Right renal pelvis (tissue), 4 donors: ENCODE measurements at places on chromosomes 2 and 18.
A peak's percentile ranks its signal among the peaks of the same experiment; 100 is the strongest.

GRCh38 chr2:210842896-210843295, 286.5 kb downstream of the CPS1 start:
- no peak for DNase-seq

DNA sequence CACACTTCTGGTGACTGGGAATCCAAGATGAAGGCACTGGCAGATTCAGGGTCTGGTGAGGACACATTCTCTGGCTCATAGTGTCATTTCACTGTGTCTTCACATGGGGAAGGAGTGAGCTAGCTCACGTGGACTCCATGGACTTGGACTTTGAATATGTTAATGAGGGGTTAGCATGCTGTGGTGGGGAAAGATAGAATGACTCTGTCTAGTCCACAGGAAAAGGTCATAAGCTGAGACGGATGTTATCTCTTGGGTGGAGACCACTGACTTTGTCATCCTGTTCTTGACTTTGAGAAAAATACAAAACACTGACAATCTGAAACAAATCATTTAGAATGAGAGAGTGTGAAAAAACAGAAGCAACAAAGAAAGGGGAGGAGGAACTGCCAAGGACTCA, 145.9 kb downstream of the PIK3C3 start:
- no peak for DNase-seq

DNA sequence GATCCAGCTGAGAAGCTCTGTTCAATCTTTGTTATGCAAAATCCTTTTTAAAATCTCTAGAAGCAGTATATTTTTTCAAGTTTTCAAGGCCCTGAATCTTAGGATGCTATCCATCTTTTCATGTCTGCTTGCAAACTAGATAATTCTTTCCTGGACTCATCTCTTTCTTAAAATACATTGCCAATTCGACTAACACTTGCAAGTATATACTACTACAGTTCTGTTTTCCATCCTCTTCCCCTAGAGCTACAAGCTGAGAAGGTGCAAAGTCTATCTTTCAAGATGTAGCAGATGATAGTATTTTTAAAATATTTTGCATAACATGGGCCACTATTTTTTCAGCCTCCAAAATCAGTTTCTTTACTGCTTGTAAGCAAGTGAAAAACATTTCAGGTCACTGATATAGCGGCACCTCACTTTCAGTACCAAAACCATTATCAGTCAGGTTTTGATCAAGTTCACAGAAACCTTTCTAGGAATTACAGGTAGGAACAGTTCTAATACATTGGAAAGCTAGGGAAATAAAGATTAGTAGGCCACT, 196.4 kb upstream of the CDH20 start:
- DNase-seq, result no peak

GRCh38 chr18:9435041-9435440, 40.3 kb upstream of the RALBP1 start:
- DNase-seq, result no peak

DNA sequence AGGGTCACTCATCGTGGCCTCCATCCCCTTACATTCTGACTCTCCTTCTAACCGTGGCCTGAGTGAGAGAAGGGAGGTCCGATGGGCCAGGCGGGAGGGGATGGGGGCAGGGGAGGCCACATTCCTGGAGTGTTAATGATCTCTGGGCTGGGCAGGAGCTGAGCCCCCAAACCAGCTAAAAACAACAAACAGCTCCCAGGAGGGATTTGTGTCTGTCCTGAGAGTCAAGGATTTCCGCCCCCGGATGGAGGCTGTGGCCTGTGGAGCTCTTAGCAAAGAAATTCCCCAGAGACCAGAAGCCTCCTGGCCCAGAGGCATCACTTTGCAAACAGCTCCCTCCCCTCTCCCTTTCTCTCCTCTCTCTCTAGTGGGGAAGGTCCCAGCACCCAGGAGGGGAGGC, 23.5 kb downstream of the EMX1 start:
- no peak for DNase-seq

- DNase-seq, result no peak
Observed at GRCh38 chr2:190791976-190792575, 88.5 kb upstream of the GLS start.

GRCh38 chr2:172639823-172640222, 83.9 kb downstream of the PDK1 start:
- no peak for DNase-seq

- no peak for DNase-seq
Observed at GRCh38 chr2:159557437-159558034, 58.8 kb downstream of the BAZ2B start.

GRCh38 chr2:58553522-58553921, 312.4 kb upstream of the FANCL start:
- DNase-seq, result no peak

DNA sequence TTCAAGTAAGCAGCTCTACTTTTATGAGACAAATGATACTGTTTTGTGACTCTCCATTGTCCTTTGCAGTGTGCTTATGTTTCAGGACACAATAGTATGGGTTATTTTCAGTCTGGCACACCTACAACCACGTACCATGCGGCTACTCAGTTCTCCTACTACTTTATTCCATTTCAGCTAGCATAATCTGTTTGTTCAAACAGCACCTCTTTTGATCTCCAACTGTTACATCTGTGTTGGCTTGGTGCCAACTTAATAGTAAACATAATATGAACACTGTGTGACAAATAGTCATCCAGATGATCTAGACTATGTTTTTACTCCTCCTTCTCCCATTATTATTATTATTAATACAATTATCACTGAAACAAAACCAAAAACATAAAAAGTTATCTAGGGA, 40.5 kb downstream of the MYO3B start:
- DNase-seq, result no peak

DNA sequence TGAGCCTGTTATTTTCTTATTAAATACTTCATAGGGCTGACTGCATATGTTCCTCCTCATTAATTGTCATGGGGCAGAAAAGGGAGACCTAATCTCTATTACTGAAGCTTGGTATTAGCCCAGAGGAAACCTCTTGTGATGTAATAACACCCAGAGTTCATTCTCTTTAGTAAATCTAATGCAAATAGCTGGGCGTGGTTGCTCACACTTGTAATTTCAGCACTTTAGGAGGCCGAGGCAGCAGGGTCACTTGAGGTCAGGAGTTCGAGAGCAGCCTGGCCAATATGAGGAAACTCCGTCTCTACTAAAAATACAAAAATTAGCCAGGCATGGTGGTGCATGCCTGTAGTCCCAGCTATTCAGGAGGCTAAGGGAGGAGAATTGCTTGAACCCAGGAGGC, 14.7 kb downstream of the DAW1 start:
- no peak for DNase-seq

DNA sequence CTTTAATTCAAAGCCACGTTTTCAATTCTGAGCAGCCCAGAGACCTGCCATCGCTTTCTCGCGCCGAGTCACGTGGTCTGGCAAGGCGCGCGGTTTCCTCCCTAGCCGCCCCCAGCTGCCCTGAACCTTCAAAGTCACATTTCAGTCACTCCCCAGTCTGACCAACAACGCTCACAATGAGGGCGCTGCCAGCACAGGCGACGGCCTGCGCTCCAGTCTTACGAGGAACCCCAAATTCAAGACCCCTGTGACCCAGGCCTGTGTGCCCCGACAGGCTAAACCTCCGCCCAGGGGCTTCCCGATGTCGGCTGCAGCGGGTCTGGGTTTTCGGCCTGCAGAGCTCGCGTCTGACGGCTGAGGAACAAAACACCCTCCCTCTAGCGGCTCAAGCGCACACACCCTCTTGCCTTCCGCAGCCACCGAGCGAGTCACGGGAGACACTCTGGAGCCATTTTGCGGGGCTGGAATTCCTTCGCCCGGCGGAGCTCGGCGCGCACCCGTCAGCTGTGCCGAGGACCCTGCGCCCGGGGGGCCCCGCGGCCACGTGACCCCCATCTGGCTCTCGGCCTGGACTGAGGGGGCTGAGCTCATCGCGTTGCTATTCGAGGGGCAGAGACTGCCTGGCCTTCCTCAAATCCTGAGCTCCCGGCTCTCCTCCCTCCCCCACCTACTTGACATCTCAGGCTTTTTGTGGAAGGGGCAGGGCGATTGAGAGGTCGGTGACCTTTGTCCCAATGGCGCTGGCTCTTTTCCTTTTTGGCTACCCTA, 69.9 kb upstream of the ITGB6 start:
- DNase-seq, result peak; percentile 83

GRCh38 chr2:111523009-111523408, 361.0 kb downstream of the ANAPC1 start:
- no peak for DNase-seq

DNA sequence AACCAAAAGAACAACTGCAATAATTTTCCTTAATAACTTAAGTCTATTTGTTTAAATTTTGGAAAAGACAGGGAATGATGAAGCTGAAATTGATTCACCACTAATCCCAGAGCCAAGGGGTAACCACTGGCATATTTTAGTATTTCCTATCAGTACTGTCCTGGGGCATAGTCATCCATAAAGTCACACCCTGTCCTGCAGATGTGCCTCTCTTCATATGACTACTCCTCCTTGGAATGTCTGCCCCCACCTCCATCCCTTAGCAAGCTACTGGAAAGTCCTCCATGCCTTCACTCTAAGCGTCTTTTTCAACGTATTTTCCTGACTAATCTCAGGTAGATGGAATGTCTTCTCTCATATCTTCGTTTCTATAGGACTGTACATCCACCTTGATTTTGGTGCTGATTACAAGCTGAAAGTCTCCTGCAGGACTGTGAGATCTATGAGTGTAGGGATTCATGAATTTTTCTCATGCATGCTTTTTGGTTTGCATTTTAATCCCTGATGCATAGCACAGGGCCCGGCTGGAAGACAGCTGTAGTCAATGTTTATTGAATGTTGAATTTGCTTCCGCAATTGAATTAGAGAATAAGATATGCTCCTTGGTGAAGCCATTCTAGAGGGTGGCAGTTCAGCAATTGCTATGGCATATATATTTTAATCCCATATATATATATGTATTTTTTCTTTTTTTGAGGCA, 85.6 kb downstream of the MOGAT1 start:
- DNase-seq, result no peak

GRCh38 chr2:26861610-26862224, 13.8 kb downstream of the DPYSL5 start:
- DNase-seq, result no peak

DNA sequence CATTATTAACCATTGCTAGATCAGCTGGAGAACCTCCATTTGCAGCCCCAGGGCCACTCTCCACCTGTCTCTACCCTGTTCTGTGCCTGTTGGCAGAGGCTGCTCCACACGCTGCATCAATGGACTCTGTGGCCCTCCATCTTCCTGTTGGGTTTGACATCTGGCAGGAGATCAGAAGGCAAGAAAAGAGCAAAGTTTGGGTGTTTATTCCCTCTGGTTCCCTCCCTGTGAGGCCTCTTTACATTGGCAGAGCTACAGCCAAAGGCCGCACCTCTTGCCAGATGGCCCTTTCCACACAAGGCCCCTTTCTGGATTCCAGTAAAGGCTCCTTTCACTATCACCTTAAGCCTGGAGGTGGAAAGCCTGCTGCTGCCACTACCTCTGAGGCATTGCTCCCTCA, 110.9 kb upstream of the RND3 start:
- DNase-seq, result no peak

DNA sequence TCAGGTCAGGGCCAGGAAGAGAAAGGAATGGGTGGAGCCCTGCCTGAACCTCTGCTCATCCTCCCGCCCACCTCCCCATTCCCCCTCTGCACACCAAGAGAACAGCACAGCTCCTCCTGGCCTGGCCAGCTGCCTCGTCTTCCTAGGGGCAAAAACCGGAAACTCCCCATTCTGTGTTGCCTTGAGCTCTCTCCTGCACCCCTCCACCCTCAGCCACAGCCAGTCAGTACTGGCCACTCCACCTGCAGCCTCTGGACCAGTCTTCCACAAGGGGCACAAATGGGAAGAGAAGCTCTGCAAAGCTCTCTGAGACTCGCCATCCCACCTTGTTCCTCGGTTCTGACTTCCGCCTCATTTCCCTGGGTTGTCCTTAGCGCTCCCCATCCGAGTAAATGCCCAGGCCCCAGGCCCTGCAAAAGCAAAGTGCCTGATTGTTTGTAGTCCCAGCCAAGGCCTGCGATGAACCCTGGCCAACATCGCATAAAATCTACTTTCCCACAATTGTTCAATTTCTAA, 39.3 kb upstream of the SLC35G4 start:
- DNase-seq, result no peak

- DNase-seq, result no peak
Observed at GRCh38 chr2:85078536-85078935, 54.7 kb upstream of the TCF7L1 start.

DNA sequence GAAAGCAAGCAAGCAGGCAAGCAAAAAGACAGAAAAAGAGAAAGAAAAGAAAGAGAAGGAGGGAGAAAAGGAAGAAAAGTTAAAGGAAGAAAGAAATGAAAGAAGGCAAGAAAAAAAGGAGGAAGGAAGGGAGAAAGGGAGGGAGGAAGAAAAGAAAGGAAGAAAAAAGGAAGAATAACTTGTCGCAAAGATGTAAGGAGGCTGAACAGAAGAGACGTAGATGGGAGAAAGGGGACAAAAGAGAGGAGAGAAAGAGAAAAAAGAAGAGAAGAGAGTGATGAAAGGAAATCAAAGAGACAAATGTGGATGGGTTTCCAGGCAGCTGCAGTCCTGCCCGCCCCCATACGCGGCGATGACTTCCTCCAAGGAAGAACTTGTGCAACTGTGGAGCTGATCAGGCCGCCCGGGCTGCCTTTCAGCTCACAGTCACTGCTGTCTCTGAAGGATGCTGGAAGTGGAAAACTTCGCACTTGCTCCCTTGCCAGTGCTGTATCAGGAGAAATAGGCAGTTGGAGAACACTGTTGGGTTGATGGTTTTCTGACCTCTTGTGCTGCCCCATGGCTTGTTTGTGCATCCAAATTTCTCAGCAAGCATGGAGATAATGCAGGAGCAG, 52.9 kb downstream of the TRIB2 start:
- DNase-seq, result no peak

- no peak for DNase-seq
Observed at GRCh38 chr18:43893001-43893637, 615.8 kb upstream of the SYT4 start.
